ENCODE measurements at places on chromosomes 16 and 17. TPM values are rescaled to one million over a fixed set of nuclear protein-coding genes. Genes with fewer than 3 reads are reported as not detected.

GRCh38 chr16:55908641-55909040, 33.5 kb upstream of the CES5A start:
- DNase-seq = no peak

ZACN gene
- 9.7 TPM for total RNA-seq

UNK gene
- total RNA-seq = 22.6 TPM

CMTM4 gene
- 3.0 TPM for total RNA-seq

DNA sequence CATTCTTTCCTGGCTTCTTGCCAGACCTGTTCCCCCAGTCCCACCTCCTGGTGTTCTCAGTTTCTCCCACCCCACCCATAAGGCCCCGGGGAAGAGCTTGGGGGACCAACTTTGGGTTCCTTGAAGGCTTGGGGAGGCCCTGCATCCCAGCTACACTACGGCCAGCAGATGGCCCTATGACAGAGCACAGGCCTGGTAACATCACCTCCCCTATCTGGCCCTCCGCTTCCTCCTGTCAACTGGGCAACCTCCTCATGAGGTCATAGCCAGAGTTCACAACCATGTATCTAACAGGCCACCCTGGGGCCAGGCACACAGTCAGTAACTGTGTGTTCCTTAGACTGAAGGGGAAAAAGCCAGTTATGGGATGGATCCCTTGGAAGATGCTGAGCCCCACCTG, 31.4 kb downstream of the MYO15A start:
- DNase-seq = no peak

ENPP7 gene
- total RNA-seq = not detected

DNA sequence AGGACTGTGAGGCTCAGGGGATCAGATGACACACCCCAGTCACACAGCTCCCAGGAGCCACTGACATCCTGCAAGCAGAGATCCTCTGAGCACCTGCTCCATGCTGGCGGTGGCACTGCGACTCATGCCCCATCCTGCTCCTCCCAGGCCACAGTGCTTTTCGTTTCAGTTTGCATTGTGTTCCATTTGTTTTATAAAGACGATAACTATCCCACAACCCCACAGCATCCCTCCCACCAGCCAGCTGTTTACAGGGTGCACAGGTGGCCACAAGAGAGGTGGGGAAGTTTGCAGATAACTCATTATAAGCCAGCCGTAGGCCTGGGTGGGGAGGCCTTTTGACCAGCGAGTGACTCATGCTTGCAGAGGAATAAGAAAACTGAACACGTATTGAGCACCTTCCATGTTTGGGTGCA, 28.2 kb downstream of the BCO1 start:
- DNase-seq = no peak

DNA sequence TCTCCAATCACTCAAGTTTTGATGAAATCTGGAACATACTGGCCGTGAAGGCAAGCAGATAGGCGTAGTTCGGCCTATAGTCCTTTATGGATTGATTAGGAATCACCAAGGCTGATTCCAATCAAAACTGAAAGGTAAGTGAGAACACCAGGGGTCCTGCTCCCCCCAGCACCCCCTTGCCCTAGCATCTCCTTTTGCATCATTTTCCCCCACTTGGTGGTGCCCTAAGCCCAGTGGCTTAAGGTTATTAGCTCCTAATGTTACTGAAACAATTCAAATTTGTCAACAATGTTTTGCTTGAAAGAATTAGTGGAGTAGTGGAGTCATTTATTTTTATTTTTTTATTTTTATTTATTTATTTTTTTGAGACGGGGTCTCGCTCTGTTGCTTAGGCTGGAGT, 4.9 kb downstream of the SLFN14 start:
- DNase-seq = no peak

DNA sequence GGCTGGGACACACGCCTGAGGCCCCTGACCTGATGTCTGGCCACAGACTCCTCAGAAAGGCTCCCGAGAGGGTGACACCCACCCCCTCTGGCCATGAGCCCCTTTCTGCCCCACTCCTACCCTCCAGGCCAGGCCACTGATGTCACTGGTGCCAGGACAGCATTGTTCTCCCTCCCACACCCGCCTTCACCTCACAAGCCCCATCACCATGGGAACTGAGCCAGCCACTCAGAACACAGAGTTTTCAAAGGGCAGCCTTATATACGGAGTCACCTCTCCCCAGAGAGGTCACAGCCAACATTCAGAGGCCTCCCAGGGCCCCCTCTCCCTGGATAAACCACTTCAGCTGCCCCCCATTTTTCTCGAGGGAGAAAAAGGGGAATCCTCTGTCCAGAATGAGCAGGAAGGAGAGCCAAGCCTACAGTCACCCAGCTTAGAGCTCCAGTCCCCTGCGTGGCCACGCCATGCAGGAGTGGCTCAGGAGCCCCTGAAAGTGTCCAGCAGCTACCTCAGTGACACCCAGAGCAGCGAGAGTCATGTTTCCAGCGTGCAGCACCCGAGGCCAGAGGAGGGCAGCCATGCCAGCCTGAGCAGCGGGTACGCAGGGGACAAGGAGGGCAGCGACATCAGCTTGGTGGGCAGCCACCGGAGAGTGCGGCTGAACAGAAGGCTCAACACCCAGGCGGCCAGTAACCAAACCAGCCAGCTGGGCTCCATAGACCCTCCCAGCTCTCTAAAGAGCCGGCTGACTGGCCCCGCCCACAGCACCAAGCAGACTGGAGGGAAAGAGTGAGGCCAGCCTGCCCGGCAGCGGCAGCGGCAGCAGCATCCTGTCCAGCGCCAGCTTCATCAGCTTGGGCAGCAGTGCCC, at the start of gene C16orf82:
C16orf82 (plus strand) TSS at position 260 of the 870 bp plus-strand sequence.
- DNase-seq = no peak

- no peak for DNase-seq
Observed at GRCh38 chr17:82690786-82691489, 7.6 kb downstream of the RAB40B start.

CES2 gene
- 22.6 TPM for total RNA-seq

- DNase-seq = no peak
Observed at GRCh38 chr17:76593959-76594358, 8.3 kb upstream of the ST6GALNAC2 start.

CCL7 gene
- total RNA-seq = not detected

DNA sequence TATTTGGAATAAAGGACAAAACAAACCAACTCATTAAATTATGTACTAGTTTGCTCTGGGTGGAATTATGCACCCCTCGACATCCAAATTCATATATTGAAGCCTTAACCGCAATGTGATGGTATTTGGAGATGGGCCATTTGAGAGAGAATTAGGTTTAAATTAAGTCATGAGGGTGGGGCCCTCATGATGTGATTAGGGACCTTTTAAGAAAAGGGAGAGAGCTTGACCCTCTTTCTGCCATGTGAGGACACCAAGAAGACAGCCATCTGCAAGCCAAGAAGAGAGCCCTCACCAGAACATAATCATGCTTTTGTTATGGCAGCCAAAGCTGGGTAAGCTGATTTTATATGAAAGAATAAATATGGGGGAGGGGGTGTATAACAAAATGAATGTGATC, 2.0 kb downstream of the C16orf87 start:
- DNase-seq = no peak

DNA sequence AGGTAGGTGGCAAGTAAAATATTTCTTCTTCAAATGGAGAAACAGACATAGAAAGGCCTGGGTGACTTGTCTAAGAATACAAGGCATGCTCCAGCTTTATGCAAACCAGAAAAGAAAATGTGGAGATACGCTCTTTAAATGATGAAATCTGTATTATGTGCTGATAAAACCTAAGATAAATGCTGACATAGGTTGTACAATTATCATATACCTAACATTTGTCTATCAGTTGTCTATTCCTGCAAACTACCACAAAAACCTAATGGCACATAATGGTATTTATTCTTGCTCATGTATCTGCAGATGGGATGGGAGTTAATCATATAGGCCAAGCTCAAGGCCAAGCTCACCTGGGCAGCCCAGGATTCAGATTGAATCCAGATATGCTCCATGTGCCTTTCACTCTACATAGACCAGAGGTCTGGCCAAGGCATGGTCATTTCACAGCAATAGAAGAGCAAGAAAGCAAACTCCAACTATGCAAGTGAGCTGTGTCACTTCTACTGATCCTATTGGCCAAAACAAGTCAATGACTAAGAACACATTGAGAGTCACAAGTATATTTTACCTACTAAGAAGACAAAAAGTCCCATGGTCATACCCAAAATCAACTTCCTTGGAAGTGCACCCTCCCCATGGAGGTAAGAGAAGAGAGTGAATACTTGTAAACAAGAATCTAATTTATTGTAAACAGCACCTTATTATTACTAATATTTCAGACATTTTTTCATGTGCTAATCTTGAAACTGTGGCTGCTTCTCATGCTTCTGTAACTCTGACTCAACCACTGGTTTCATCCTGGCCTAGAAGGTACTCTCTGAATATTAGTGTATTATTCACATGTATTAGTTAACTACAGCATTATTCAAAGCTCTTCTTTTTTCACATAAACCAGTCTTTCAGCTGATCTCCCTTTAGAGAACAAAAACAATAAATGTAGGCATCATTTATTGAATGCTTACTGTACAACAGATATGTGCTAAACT, 270.7 kb upstream of the SOX9 start:
- no peak for DNase-seq

DNA sequence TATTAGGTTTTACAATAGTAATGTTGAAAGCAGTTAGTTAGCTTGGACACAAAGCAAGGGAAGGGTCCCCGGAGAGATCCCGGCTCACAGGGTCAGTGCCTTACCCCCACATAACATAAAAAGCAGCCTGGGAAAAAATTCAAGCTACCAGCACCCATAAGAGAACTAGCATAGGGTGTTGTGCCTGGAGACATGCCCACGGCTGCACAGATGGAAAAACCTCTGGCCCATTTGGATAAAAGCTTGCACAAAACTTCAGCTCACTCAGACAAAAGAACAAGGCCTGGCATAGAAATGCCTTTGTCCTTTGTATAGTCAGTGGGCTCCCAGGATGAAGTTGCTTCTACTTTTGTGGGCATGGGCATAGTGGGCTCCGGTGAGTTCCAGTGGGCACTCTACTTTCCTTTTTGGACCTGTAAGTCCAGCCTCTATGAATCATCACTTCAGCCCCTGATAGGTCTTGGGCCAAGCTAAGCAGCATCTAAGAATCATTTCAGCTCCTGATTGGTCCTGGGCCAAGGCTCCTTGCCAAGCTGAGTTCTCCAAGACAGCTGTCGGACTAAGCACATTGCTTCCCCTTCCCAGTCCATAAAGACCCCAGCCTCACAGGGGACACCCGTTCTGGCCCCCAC, 1.3 kb upstream of the RDM1 start:
- no peak for DNase-seq

TMEM100 gene
- not detected for total RNA-seq

P3H4 gene
- 2.0 TPM for total RNA-seq

DNA sequence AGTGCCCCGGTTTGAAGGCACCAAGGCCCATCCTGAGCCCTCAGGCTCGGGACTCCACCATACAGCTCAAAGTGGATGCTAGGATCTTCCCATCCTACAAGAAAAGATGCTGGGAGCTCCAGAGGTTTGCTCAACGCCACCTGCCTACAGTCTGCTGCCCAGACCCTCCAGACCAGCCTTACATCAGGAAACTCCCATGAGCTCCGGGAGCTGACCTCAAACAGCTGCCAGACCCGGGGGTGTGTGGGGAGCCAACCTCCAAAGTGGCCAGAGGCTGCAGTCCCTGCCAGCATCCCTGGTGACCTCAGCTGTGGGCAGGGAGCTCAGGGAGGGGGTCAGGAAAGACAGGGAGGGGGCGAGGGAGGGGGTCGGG, 43.8 kb downstream of the C16orf82 start:
- no peak for DNase-seq

GRCh38 chr17:78745407-78746088, 36.5 kb downstream of the CYTH1 start:
- peak; percentile 44 for DNase-seq

DNA sequence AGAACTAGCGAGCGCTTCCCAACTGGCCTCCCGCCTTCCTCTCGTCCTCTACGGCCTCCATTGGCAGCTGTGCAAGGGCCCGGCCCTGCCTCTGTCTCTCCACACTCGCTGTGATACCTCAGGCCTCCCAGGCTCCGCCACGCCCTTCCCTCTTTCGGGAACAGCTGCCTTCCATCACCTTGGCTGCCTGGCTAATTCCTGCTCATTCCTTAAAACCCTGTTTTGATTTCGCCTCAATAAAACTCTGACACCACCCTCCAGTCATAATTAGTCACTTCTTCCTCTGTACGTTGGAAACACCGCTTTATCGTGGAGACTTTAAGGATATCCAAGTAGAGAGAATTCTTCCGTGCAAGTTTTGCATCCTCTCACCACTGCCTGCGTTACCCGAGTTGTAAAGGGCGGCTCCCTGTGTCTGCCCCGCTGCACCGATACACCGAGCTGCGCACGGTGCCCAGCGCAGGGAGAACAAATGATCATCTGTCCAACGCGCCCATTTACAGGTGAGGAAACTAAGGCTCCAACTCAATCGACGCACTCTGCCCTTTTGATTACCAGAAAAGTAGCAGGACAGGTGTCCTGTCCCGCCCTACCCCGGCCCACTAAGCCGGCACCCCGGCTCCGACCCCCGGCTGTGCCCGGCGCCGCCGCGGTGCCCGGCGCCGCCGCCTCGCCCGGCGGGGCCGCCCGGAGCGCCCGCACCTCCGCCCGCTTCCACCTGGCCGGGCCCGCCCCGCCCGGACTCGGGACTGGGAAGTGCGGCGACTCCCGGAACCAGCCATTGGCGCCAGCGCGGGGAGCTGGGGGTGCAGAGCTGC, 139.7 kb downstream of the SEC14L1 start:
- DNase-seq = no peak

DNA sequence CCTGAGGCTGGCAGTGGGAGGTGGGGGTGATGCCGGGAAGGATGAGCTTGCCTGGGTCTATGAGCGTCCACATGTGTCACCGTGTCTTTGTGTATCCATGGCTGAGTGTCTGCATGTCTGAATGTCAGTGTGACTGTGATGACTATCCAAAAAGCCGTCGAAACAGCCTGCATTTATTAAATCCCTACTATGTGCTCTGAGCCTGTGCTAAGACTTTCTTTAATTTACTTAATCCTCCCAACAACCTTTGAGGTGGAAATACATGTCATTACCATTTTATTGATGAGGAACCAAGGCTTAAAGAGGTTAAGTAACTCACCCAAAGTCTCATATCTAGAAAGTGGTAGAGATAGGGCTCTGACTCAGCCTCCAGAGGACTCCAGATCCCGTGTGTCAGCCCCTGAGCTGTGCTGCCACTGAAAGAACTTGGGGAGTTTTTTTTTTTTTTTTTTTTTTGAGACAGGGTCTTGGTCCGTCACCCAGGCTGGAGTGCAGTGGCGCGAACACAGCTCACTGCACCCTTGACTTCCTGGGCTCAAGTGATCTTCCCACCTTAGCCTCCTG, 20.0 kb downstream of the ARHGAP23 start:
- DNase-seq = no peak

- no peak for DNase-seq
Observed at GRCh38 chr17:62725791-62726249, 82.3 kb downstream of the MARCHF10 start.

ZNF750 gene
- not detected for total RNA-seq

DNA sequence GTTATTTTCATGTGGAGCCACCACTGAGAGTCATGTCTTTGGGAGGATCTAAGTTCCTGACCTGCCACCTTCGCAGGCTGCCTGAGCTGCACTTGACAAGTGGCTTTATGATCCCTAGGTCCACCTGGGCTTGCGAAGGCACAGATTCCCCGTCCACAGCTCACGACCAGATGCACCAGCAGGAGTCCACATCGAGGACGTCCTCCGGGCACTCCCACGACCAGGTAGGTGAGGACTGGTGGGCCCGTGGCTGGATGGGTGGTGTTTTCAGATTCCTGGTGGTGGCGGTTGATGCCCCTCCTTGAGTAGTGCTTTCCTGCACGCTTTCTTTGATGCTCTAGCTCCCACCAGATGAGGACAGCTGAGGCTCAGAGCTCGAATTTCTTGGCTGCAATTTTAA, 14.8 kb downstream of the FAM234A start:
- DNase-seq = no peak

ZNF689 gene
- 16.9 TPM for total RNA-seq

- DNase-seq = no peak
Observed at GRCh38 chr17:27928587-27928986, 35.4 kb upstream of the LYRM9 start.
